GM12892 (cell line): ENCODE measurements at places on chromosomes 5 and 9.

DNA sequence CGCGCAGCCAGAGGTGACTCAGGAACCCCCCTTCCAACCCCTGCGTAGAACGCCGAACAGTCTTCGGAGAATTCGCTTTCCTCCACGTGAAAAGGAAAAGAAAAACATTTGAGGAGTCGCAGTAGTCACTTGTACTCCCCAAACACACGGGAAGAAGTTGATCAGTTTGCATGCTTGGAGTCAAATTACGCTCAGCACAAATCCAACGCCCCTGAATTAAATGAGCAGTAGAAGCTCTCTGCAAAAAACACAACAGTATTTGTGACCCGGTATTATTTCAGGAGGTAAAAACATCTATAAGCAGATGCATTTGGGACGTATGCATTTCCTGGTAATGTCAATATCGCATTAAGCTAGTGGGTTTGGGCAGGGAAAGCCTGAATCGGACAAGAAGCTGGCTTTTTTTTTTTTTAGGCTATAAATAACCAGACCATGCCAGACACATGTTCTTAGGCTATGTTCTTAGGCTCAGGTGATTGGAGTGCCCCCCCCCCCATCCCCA, 854 bp upstream of the ARL15 start:
- no peak for DNase-seq

- DNase-seq: no peak
Measured at GRCh38 chr5:95746722-95747679, 15.9 kb downstream of the RHOBTB3 start.

GRCh38 chr9:83707518-83707767, 315 bp downstream of the UBQLN1 start:
- peak; percentile 12 for DNase-seq

DNA sequence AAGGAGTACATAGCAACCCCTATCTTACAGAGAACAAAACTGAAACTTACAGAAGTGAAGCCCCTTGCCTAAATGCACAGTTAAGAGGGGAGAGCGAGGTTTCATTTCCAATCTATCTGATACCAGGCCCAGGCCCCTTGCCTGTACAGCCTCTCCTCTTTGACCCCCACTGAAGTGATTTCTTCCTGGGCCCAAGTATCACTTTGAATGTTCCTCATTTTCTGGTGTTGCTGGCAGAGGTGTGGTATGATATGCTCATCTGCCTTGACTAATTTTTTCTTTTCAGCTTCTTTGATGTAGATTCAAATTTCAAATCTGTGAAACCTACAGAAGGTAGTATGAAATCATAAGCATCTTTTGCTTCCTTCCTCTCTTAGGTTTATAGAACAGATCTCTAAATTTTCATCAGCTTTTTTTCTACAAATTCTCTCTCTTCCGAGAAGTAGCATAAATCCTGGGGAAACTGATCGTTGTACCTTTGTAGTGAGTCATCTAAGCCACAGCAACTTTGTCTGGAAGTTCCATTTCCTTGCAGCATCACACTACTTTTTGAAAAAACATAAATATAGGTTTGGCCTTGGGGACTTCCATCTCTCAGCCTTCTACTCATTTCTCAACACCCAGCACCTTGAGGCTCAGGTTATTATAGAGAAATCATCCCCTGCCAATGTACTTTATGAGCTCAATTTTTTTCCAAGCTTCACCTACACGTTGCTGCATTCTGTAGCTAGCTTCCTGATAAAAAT, 402.4 kb upstream of the PTGER4 start:
- DNase-seq: no peak
